ENCODE measurements at places on chromosomes 1 and 21.

GRCh38 chr21:33113131-33113530 is 43.2 kb downstream of the OLIG1 start:
- DNase-seq: no peak
- H3K4me1 ChIP-seq: no peaks in the 10 kb centered on the region
- no peaks in the 10 kb centered on the region for H3K36me3 ChIP-seq
- H3K27me3 ChIP-seq: peaks cover 13% of the 10 kb centered on the region
- H3K27ac ChIP-seq: no peak overlapping the region
- no peak overlapping the region for H3K4me3 ChIP-seq

DNA sequence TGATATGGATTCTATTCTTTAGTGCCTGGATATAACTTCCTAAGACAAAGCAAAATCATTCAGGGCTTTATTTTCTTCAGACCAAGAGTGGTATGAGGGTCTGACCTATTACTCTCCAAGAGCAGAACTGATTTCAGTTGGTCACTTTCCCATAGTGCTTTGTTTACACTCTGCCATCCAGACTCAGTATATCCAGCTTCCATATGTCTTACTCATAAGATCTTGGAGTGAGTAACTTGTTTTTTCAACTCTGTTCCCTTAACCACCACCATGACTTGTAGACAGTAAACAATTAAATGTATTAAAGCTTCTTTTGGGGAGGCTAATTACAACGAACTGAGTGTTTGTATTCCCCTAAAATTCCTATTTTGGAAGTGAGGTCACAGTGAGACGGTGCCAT is 83.4 kb downstream of the USP24 start:
- DNase-seq: no peak
- no peaks in the 10 kb centered on the region for H3K27me3 ChIP-seq
- H3K36me3 ChIP-seq: peaks cover 17% of the 10 kb centered on the region
- H3K4me3 ChIP-seq: no peak overlapping the region

DNA sequence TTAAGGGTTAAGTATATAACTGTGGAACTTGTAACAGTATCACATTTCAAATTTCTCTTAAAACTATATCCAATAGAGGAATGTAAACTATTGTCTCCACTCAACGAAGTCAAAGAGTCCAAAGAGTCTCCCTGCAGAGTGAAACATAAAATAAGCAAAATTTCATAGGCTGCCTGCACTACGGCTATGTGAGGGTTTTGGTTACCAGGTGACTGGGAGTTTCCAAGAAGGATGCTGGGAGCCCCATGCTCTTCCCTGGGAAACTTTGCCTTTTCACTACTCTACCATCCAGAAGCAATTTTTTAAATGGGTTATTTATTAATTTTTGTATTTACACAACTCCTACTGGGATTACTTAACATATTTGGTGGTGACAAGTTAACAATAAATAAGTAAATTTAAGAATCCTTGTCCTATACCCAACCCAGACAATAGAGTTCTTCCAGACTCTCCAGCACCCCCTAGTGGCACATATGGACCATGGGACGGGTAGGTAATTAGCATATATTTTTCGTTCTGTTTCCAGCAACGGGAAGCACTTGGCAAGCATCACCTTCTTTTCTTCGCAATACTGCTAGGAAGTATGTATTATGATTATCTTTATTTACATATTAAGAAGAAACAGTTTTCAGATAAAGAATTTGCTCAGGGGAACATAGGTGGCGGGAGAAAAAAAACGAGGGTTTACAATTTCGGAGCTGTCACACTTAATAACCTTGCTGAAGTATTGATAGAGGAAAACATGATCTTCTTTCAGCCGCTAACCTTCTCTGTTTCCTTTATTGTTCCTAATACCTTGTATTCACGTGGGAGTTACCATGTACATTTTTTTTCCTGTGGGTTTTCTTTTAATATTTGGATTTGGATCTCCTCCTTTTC is 3.5 kb downstream of the FMO2 start:
- H3K27me3 ChIP-seq: no peaks in the 10 kb centered on the region
- peak overlapping the region; percentile 78 for H3K4me3 ChIP-seq
- peaks cover 14% of the 10 kb centered on the region for H3K4me1 ChIP-seq
- H3K36me3 ChIP-seq: peaks cover 9% of the 10 kb centered on the region
- DNase-seq: peak; percentile 21

- peaks cover 45% of the 10 kb centered on the region for H3K4me1 ChIP-seq
- H3K4me3 ChIP-seq: peak overlapping the region; percentile 57
Observed at GRCh38 chr1:47558601-47559593, 121.1 kb downstream of the FOXD2 start.

GRCh38 chr21:25925064-25925800 is 190.5 kb downstream of the GABPA start:
- peaks cover 54% of the 10 kb centered on the region for H3K4me1 ChIP-seq
- H3K36me3 ChIP-seq: no peaks in the 10 kb centered on the region
- H3K27me3 ChIP-seq: no peaks in the 10 kb centered on the region

GRCh38 chr1:112743174-112744008 is 28.3 kb upstream of the PPM1J start:
- no peaks in the 10 kb centered on the region for H3K27me3 ChIP-seq
- DNase-seq: no peak
- peak overlapping the region; percentile 61 for H3K4me3 ChIP-seq
- H3K4me1 ChIP-seq: peaks cover 7% of the 10 kb centered on the region
- no peaks in the 10 kb centered on the region for H3K36me3 ChIP-seq
- no peak overlapping the region for H3K27ac ChIP-seq

- no peak for DNase-seq
- no peak overlapping the region for H3K4me3 ChIP-seq
- H3K27me3 ChIP-seq: no peaks in the 10 kb centered on the region
- no peak overlapping the region for H3K27ac ChIP-seq
- H3K36me3 ChIP-seq: peaks cover 14% of the 10 kb centered on the region
Observed at GRCh38 chr1:28338897-28339296, 10.1 kb downstream of the MED18 start.

GRCh38 chr1:204940591-204940990 is 69.9 kb downstream of the NFASC start:
- no peaks in the 10 kb centered on the region for H3K36me3 ChIP-seq
- no peaks in the 10 kb centered on the region for H3K4me1 ChIP-seq
- no peak for DNase-seq

DNA sequence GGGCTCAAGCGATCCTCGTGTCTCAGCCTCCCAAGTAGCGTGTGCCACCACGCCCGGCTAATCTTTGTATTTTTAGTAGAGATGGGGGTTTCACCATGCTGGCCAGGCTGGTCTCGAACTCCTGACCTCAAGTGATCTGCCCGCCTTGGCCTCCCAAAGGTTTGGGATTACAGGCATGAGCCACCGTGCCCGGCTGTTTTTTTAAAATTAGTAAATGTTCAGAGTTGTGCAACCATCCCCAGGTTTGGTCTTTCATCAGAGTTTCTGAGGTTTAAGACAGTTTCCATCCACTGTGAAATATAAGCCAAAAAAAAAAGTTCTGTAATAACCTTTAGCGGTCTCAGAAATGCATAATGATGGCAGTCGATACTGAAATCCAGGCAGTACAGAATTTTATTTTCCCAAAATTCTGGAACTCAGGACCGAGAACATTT is 550 bp upstream of the SYT11 start:
- H3K27ac ChIP-seq: peak overlapping the region; percentile 81
- DNase-seq: no peak
- H3K4me3 ChIP-seq: peak overlapping the region; percentile 66
- H3K27me3 ChIP-seq: no peaks in the 10 kb centered on the region
- H3K4me1 ChIP-seq: peaks cover 46% of the 10 kb centered on the region
- peaks cover 5% of the 10 kb centered on the region for H3K36me3 ChIP-seq

DNA sequence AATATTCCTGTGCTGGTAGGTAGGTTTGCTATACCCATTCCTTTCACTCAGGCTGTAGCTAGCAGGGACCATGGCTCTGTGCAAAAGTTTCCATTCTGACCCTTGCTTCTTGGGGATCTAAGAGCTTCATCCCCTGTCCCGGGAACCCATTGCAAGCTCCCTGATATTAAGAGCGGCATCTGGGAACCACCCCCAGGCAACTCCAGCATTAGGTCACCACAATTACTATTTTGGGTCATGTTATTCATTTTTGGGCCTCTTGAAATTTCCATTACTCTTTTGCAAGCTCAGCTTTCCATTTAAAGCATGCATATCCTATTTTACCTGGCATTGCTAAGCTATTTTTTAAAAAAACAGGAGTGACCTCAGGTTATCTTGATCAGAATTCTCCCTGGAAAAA is 22.1 kb upstream of the ACTRT2 start:
- H3K36me3 ChIP-seq: no peaks in the 10 kb centered on the region
- H3K27me3 ChIP-seq: no peaks in the 10 kb centered on the region
- peak overlapping the region; percentile 45 for H3K27ac ChIP-seq

GRCh38 chr1:227543283-227544066 is 19.9 kb upstream of the ZNF678 start:
- no peaks in the 10 kb centered on the region for H3K36me3 ChIP-seq
- H3K27me3 ChIP-seq: no peaks in the 10 kb centered on the region
- no peaks in the 10 kb centered on the region for H3K4me1 ChIP-seq
- H3K4me3 ChIP-seq: no peak overlapping the region
- H3K27ac ChIP-seq: no peak overlapping the region
- no peak for DNase-seq

GRCh38 chr1:208059409-208060001 is 148.6 kb upstream of the CD34 start:
- no peak overlapping the region for H3K27ac ChIP-seq
- no peaks in the 10 kb centered on the region for H3K4me1 ChIP-seq
- no peak overlapping the region for H3K4me3 ChIP-seq
- H3K36me3 ChIP-seq: peaks cover 23% of the 10 kb centered on the region
